ENCODE measurements at places on chromosomes 11 and 22.

DNA sequence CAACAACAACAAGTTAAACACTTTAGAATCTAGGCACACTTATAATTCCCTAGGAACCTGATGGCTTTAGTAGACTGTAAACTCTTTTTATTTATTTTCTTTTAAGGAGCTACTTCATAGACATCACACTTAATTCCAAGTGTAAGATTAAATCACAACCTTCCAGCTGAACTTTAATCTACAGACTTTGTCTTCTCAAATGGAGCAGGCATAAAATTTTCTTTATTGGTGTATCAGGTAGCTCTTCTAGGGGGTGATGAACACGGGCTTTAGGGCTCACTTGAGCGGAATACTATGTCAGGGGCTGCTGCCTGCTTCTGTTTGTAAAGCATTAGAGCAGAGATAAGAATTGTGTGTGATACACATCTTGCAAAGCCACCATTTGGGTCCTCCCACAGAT, 525.8 kb upstream of the FAT3 start:
- no peak for DNase-seq

DNA sequence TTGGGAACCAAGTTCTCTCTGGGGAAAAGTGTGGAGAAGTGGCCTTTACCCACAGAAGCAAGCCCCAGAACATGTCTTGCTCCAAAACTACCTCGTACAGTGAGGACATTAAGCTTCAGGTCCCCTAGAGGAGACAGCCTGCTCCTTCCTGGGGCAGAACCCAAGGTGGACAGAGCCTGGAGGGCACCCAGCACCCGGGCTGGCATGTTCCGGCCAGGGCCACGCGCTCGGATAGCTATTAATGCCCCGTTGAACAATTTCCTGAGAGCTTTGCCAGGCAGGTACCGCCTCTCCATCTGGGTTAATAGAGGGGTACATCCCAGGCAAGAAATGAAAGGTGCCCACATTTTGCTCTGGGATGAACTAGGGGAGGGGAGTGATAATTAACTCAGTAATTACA, 169.0 kb upstream of the GRK3 start:
- no peak for DNase-seq

GRCh38 chr11:19561011-19561410, 151.6 kb upstream of the NAV2 start:
- no peak for DNase-seq

- no peak for DNase-seq
Observed at GRCh38 chr11:116986521-116987105, 111.6 kb downstream of the SIK3 start.

DNA sequence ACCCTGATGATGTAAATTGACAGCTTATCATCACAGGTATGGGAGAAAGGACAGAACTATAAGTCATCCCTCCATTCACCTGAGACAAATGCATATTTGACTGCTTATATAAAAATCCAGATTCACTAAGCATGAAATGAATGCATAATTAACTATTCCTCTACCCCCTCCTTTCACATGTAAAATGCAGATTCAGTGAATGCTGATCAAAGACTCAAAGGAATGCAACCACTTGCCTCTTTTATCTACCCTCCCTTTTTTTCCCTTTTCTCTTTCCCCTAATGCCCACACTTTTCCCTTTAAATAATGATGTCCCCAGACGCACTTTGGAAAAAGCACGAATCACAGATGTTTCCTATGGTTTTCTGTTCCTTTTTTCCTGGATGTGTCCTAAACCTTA, 4.5 kb upstream of the PLAAT4 start:
- DNase-seq: no peak

Data from stimulated activated CD8-positive, alpha-beta memory T cell treated with anti-CD3 and anti-CD28 coated beads, Interleukin-4, amount 100 ng/mL, for 4 hours (primary cell).